ENCODE measurements at places on chromosomes 7 and 10.

- no peak for DNase-seq
Observed at GRCh38 chr10:18010050-18010449, 58.3 kb downstream of the SLC39A12 start.

GRCh38 chr7:24457219-24457558, 116.1 kb upstream of the PALS2 start:
- no peak for DNase-seq

GRCh38 chr7:16967300-16967811, 85.6 kb upstream of the AGR3 start:
- no peak for DNase-seq

DNA sequence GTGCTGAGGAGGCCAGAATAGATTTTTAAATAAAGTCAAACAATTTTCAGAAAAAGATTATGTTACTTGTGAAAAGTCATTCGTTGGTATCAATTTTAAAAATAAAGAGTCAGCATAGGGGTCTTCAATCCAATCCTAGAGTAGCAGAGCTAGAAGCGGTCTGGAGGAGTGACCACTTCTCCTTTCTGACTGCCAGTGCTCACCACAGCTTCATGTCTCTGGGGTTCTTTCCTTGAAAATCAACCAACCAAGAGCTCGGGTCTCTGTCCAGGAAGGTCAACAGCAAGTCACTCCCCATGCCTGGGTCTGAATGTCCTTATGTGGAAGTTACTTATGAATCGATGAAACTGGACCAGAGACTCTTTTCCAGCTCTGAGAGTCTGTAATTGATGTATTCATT, 14.3 kb downstream of the PTPRN2 start:
- DNase-seq = no peak

DNA sequence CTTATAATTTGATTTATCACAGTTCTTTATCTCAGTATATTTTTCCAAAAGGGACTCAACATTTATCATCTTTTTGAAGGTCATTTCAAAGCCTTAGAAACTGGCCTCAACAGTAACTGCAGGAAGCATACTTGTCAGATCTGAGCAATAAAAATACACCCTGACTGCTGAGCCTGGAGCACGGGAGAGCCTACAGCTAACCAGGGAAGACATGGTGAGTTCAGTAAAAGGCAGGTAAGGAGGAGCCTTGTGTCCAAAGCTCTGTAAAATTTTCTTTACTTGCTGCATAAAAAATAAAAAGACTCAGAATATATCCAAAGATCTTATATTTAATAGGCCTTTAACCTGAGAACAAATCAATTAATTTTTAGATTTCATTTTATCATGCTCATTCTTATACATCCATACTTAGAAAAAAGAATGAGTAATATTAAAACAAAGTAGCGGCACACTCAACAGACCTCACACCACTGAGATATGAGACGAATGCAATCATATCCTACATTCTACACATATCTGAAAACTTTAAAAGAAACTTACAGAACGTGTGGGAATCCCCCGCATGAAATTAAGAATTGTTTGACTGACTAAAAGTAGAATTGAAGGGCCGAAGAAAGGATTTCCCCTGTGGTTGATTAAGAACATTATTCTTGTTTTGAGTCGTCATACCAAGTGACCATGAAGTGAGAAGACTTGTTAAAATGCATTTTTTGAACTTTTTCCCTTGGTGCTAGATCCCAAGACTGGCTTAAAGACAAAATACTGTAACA, 296.4 kb upstream of the MKLN1 start:
- DNase-seq = no peak

- no peak for DNase-seq
Observed at GRCh38 chr10:124007102-124007772, 86.2 kb downstream of the CHST15 start.

- DNase-seq = no peak
Observed at GRCh38 chr7:112692333-112692732, 97.9 kb downstream of the TMEM168 start.

GRCh38 chr10:52774600-52775106, 2.1 kb upstream of the MBL2 start:
- DNase-seq = no peak

GRCh38 chr7:50272808-50273207, 31.7 kb upstream of the IKZF1 start:
- no peak for DNase-seq

DNA sequence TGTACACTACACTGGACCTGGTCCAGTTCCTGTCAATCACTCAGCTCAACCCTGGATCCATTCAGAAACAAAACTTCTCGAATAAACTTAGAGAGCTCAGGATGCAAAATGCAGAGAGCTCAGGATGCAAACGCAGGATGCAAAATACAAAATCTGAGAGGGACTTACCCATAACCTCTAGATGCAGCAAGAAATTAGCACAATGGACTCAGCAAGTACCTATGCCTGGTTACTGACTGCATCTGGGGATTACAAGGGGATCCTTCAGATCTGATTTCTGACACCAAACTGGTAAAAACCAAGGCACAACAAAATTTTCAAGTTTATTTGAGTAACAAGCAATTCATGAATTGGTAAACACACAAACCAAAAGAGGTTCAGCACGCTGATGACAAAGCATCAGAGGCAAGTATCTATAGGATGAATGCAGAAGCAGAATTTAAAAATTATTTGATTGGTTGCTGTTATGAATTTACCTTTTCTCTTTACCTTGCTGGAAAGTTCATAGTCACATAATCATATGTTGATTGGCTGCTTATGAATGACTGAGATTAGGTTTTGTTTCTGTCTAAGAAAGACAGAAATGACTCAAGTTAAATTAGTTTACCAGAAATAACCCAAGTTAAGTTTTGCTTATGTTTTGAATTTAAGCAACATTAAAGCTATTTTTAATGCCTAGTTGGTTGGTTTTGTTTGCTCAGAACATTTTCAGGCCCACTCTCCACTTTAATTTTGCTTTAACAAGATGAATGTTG, 11.4 kb downstream of the GIMAP6 start:
- no peak for DNase-seq

GRCh38 chr7:46649876-46650275, 728.8 kb upstream of the IGFBP3 start:
- DNase-seq = no peak

GRCh38 chr10:125147971-125148439, 12.4 kb downstream of the CTBP2 start:
- DNase-seq = no peak

DNA sequence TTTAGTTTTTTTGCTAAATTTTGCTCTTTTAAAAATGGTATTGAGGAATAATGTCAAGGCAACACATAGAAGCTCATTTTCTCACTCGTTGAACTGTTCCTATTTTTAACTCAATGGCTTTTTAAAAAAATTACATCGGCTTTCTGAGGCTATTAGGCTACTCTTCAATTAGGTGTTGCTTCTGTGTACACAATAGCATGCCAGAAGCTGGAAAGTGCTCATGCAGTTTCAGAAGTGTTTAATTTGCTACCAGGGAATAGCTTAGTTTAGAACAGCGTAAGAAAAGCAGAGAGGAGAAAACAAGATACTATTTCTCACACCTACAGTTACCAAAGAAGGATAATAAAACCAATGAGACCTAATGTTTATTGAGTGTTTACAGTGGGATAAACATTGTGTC, 157.4 kb downstream of the NXPH1 start:
- no peak for DNase-seq

DNA sequence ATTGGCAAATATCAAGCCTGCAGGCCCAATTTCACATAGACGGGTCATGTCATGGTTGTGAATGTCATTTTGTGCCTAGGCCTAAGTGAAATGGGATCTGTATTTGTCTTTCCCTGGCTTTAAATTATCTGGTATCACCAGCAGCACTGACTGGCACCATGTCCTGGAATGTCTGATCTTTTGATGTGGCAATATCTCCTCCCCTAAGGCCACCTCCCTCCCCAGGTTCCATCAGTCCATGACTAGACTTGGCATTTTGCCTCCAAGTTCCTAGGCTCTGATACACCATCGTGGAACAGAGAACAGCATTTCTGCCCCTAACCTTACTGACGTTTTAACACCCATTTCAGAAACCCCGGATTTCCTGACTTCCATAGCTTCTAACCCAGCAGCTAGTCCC, 513.9 kb downstream of the GALNT17 start:
- DNase-seq = no peak

- no peak for DNase-seq
Observed at GRCh38 chr10:34661580-34661979, 153.5 kb downstream of the PARD3 start.

DNA sequence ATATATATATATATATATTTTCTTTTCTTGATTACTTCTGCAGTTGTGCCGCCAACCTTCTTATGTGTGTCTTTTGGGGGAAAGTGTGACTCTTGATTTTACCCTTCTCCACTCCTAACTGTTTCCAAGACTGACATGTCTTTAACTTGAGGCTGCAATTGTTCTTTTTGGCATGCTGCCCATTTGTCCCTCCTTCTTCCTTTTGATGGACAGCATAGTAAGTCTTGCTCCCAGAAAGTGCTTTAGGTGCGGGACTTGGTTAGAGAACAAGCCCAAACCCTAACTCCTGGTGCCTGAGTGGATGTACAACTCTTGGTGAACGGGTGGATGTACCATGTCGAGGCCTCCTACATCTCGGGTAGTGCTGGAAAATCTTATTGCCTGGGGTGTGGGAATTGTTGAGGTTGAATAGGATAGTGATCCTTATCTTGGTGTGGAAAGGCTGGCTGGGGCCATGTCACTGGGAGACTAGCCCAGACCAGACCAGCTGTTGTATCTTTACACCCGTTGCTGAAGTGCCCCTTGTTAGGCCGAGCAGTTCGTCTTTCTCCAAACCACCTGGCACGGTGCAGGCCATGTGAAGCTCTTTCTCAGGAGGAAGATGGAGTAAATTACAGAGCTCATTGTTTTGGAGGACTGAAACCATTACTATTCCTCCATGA, 16.3 kb downstream of the TCF7L2 start:
- no peak for DNase-seq

GRCh38 chr10:14150526-14150925, 180.2 kb downstream of the FRMD4A start:
- no peak for DNase-seq

GRCh38 chr10:111077785-111078504, 1.1 kb downstream of the ADRA2A start:
- DNase-seq = peak; percentile 10

DNA sequence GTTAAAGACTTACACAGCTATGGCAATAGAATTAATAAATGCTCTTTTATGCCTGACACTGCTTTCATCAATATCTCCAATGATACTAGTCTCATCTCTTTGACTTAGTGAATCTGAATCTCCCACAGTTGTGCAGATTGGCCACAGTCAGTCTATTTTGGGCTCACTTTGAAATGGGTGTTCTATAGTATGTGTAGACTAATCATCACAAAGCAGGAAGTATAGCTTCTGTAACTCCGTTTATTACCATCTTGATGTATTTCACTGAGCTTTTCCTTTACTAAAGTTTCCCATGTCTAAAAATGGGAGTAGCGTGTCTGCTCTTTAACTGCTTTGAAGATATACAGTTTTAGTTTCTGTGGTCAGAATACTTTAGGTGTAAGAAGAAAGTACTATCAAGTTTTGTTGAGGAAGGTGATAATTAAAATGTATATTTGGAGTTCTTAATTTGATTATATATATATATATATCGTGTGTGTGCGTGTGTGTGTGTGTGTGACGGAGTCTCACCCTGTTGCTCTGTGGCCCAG, 70.1 kb downstream of the ST7 start:
- no peak for DNase-seq

DNA sequence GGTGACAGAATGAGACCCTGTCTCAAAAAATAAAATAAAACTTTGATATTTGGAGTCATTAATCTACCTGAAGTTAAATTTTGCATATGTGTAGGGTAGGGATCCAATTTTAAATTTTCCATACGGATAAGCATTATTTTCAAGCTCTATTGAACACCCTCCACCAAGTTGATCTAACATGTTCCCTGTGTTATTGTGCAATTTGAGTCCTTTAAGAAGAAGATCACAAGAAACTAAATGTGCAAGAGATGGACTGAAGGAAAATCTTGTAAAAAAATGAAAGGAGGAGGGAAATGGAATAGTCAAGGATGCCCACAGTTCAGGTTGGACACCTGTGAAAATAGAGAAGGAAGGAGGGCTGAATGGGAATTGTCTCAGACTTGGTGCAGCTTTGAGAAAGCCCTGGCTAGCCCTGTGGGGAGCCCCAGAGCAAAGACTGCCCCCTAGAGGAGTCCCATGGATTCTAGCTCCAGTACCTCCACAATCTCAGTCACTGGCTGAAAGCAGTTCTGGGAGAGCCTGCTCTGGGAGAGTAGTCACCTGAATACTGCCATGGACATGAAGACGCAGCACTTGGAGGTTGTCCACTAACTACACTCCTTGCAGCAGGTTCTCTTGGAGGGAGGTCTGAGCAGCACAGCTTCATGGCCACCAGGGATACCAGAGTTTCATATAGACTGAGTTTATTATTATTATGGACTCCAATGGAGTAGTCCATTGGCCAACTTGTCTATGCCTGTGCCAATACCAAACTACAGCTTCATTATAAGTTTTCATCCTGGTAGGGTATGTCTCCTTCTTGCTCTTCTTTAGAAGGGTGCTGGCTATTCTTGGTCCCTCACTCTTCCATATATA, 5.7 kb upstream of the TIAL1 start:
- no peak for DNase-seq

GRCh38 chr10:103893817-103894216, 24.2 kb downstream of the STN1 start:
- DNase-seq = no peak

DNA sequence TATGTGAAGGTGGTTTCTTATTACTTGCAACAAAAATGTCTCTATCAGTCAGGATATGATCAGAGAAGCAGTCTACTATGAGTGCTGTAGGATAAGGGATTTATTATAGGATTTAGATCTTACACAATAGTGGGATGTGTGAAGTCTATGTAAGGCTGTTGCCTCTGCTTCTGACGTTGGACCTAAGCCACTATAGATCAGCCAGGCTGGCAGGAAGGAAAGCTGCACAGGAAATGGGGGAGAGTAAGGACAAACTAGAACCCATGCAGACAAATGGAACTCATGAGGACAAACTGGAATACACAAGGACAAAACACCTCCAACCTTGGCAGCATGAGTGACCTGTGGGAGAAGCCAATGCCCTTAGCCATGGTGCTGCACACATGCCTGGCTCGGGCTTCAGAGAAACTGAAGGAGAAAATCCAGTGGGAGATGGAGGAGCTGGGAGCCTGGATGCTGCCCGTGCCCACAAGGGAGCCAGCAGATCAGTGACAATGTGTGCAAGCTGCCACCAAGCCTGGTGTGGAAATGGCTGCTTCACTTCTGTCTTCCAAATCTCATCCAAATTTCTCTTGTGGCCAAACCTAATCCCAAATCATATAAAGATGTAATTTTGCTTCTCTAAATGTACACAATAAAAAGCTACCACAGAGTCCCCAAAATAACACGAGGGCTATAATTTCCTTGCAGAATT, 147.0 kb upstream of the PCGF5 start:
- DNase-seq = no peak

GRCh38 chr7:118087126-118087525, 96.8 kb upstream of the LSM8 start:
- DNase-seq = no peak

DNA sequence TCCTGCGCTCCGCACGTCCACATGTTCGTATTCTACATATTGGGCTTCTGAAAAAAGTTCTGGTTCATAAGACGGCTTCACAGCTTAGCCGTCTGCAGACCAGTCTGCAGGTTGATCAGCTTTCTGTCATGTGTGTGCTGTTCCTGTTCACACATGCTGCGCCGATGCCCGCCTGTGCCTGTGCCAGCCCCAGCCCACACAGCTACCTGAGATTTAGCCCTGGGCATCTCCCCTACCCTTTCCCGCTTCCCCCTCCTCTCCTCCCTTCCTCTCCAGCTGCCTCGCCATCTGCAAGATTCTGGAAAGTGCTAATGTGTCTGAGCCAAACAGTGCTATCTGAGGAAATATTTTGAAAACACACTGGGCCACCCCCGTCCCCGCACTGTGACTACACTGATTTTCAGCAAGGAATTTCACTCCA, 7.1 kb downstream of the CHST3 start:
- DNase-seq = no peak

GRCh38 chr7:158858592-158859503, 2.5 kb downstream of the DYNC2I1 start:
- no peak for DNase-seq

Measured in naive B cell (primary cell).